ENCODE measurements at places on chromosomes 2 and 18.

DNA sequence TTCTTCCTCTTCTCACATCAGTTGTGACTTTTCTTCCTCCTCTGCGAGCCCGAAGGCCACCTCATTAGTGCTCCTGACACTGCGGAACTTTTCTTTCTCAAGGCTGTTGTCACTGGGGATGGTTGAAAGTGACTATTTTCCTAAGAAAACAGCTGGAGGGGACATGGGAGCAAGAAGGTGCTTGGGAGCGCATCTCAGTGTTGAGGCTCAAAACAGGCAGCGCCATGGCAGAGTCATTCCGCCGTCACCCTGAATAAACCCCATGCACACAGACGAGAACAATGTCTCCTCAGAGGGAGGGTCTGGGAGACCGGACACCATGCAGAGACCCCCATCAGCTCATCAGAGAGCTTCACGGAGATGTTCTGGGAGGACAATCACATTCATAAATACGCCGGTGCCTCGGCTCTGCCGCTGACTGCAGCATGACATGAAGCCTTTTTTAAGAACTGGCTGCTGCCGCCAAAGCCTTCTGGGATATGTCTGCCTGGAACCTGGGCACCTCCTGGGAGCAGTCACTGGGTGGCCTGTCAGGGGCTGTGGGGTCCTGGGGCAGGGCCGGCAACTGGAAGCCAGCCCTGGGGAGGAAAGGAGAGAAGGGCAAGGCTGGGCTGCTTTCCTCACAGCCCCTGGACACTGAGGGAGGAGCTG is 19.2 kb downstream of the ATOH8 start:
- no peak for DNase-seq

DNA sequence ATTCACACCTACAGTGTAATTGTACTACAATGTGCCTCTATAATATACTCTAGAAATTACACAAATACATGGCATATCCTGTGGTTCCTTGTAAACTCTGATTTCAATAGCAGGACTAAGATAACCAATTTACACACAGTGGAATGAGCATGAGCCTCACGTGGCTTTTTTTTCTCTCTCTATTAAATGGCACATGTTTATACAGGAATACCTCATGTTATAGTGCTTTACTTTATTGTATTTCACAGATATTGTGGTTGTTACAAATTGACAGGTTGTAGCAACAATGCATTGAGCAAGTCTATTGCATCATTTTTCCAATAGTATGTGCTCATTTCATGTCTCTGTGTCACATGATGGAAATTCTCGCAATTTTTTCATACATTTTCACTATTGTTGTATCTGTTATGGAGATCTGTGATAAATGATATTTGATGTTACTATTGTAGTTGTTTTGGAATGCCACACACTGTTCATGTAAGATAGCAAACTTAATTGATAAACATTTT is 260.0 kb downstream of the FSIP2 start:
- DNase-seq = no peak

- no peak for DNase-seq
These were observed 5.7 kb upstream of the GAL3ST2 start for GRCh38 chr2:241770936-241771285.

DNA sequence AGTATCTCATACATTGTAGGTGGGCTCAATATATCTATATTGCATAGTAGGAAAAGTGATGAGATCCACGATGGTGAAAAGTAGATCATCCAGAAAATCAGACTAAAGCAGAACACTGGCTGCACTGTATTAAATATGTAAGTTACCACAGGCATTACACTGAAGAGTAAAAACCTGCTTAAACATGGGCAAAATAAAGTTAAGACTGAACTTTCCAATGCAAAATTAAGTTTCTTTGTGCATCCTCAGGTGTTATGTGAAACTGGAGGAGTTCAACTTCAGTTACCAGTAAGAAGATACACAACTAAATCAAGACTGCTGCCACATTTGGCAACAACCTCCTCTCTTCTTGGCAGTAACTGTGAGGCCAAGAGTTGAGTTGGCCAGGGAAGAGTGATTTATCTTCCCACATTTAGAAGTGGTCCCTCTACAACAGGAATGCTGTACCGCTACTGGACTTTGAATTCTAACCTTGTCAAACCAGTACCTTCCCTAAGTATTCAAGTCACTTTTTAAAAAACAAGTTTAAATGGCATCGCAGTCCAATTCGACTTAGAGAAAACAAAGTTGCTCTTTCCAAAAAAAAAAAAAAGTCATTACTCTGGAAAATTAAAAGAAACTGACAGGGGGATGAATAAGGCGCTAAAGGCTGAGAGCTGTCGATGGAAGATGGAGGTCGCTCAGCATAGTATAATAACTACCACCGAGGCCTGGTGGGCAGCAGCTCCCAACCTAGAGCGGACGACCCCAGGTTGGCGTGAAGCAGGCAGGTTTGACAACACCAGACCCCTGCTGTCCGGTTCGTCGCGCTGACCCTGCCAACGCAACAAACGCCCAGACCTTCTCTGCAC is 1.1 kb downstream of the MAP4K3 start:
- DNase-seq = no peak

GRCh38 chr2:202373490-202373889 is 2.6 kb upstream of the BMPR2 start:
- DNase-seq = no peak

- DNase-seq = no peak
These were observed 329.4 kb downstream of the AGPS start for GRCh38 chr2:177721818-177722567.

- DNase-seq = no peak
These were observed 30.1 kb upstream of the GTF2A1L start for GRCh38 chr2:48587560-48587959.

GRCh38 chr2:128261245-128262128 is 57.2 kb downstream of the HS6ST1 start:
- DNase-seq = no peak

GRCh38 chr2:216257089-216257488 is 115.2 kb downstream of the MARCHF4 start:
- no peak for DNase-seq

DNA sequence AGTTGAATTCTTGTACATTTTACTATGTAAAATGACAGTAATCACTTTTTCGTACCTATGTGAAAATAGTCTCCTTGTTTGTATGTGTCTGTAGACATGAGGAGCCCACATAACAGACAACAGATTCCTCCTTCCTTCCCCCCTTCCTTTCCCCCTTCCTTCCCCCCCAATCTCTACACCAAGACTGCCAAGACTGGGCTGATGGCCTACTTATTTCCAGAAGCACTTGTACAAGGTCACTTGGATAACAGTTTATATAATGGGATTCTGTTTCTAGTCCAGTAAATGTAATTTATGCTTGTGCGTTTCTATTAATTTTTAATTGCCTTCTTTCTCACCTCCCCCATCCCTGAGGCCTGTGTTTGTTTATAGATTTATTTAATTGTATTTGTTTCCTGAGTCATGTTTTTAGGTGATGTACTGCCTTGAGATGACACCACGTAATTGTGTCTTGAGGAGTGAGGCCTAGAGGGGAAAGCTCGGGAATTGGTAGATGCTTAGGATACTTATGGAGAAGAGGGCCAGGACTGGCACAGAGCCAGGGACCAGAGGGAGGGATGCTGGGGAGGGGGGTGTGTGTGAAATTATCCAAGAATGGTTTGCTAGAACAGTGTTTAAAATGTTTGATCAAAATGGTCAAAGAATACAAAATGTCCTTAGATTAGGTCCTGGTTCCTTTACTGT is 12.3 kb downstream of the B3GNT2 start:
- no peak for DNase-seq

- no peak for DNase-seq
These were observed 215.8 kb upstream of the ITGA4 start for GRCh38 chr2:181241366-181241765.

DNA sequence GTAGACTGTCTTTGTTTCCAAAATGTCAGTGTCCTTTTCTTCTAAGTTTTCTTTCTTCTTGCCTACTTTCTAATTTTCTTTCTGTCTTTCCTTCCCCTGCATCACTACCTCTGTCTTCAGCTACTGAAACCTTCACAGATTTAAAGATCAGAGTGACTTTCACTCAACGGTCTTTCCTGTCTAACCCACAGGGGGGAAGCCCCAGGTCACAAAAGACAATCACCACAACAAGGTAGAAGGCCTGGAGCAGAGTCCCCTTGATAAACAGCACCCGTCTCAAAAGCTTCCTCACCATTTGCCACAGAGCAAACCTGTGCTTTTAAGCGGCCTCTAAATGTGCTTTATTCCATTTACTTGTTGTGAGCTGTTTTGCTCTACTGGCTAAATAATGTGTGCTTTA is 665.4 kb downstream of the BCL11A start:
- DNase-seq = no peak

DNA sequence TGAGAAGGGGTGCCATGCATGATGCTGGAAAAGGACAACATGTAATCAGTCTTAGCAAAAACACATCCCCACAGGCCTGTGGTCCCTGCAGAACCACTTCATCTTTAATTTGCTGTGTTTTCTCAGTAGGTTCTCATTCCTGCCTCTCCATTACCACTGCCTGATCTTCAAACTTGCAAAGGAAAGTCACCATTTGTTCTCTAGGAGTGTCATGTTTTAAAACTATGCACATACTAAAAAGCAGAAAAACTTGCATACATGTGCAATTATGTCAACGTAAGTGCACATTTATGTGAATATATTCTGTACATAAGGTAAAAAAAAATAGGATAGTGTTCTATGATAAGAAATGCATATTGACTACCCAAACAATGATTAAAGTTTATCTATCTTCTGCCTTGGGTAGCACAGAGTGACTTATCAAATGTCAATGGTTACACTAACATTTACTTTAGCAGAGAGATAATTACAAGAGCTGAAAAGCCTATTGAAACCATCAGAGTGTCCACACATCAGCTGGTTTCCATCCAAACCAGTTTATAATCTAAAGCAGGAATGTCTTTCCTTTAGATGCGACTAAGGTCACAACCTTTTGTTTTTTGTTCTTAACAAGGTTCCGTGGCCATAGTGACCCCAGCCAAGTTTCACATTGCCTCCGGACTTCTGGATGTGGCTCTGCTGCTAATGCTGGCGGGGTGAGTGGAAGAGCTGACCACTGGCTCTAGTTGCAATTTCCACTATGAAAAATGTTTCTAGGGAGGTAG is 58.7 kb upstream of the RMDN2 start:
- DNase-seq = no peak

- no peak for DNase-seq
These were observed 280.9 kb upstream of the RAB6C start for GRCh38 chr2:129698593-129698992.

GRCh38 chr18:40233931-40234616 is 1721.0 kb upstream of the PIK3C3 start:
- no peak for DNase-seq

DNA sequence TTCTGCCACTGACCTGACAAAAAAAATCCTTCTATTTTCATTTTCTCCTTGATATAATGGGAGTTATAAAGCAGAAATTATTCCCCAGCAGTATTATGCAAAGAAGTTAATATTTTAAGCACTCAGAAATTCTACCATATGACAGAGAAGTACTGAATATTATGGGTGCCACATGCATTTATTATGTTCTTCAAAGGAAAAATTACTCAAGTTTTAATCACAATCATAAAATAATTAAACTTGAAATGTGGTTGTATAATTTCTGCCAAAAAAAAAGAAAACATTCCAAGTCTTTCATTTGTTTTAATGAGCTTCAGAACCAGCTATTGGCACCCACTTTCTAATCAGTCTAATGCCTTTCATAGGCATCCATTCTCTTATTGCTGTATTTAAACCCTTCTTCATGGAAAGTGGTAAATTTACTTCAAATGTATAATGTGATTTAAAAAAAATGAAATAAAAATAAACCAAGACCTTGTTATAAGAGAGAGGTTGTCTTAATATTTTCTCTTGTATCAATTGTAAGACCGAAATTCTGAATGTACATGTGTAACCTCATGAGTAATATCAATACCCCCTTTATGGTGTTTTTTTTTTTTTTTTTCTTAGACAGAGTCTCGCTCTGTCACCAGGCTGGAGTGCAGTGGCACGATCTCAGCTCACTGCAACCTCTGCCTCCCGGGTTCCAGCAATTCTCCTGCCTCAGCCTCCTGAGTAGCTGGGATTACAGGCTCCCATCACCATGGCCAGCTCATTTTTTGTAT is 302.3 kb downstream of the IRS1 start:
- no peak for DNase-seq

DNA sequence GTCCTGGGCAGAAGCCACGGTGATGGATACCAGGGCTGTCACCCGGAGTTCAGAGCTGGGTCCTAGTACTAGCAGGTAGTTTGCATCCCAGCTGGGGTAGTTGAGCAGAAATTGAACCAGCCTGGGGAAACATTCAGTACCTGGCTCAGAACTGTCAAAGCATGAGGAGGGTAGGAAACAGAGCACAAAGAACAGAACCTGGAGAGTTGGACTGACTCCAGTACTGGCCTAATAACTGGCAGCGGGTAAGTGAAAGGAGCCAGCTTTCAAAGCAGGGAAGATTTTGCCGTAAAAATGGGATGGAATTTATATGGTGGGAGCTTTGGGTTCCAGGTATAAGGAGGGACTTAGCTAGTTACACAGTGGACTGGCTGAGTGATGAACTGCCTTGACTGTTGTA is 23.8 kb downstream of the ATG16L1 start:
- DNase-seq = no peak

DNA sequence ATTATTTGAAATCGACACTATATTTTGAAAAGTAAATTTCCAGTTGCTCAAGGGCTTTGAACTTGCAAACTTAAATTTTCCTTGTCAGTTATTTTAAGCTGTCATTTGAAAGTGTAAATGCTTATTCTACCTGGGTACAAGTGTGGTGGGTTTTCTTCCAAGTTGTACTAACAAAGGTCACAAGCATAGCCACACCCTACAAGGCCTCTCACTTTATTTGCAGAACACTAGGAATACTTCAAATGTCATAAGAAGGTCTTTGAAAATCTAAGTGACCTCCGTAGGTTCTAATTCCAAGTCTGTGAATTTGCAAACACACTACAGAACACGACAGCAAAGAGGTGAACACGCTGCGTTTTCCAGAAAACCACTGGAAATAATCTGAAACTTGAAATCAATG is 9.3 kb upstream of the RMDN2 start:
- no peak for DNase-seq

GRCh38 chr2:140905083-140905781 is 1225.6 kb downstream of the LRP1B start:
- no peak for DNase-seq

DNA sequence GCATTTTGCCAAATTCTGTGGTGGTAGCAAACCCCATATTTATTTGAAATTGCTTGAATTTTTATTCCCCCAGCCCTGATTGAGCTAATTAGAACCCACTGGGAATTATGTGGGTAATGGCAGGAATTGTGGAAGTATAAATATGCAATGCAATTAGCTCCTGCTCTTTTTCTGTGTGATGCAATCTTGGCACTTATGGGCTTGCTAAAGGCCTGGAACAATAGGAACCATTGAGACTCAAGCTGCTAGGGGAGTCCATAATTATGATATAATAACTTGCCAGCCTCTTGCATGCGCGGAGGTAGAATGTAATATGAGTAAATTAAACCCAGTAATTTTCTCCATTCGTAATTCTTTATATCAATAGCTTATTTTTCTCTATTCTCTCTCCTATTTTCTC is 267.6 kb upstream of the THSD7B start:
- no peak for DNase-seq

GRCh38 chr2:65075605-65076344 is 19.6 kb downstream of the CEP68 start:
- no peak for DNase-seq

- no peak for DNase-seq
These were observed 73.9 kb downstream of the MARCO start for GRCh38 chr2:119015845-119016244.

- DNase-seq = no peak
These were observed 949.8 kb upstream of the LRATD1 start for GRCh38 chr2:13682540-13683272.

Measured in NK-92 treated with Interleukin-12 subunit alpha and Interleukin-12 subunit beta, amount 100 ng/mL, for 24 hours (cell line).